ENCODE measurements at places on chromosomes 16 and 17. TPM values are rescaled to one million over a fixed set of nuclear protein-coding genes. Genes with fewer than 3 reads are reported as not detected.

HOXB5 gene
- total RNA-seq: 1.1 TPM

RAC3 gene
- 41.8 TPM for total RNA-seq

UNC45B gene
- total RNA-seq: 0.96 TPM

ST6GALNAC2 gene
- 21.0 TPM for total RNA-seq

CES4A gene
- 1.4 TPM for total RNA-seq

PRKCB gene
- total RNA-seq: 2.9 TPM

CDH3 gene
- 98.5 TPM for total RNA-seq

- DNase-seq: no peak
Observed at GRCh38 chr16:89070590-89070989, 23.1 kb upstream of the ACSF3 start.

GRCh38 chr16:56776562-56776961, 46.6 kb downstream of the NUP93 start:
- peak; percentile 49 for DNase-seq

DNA sequence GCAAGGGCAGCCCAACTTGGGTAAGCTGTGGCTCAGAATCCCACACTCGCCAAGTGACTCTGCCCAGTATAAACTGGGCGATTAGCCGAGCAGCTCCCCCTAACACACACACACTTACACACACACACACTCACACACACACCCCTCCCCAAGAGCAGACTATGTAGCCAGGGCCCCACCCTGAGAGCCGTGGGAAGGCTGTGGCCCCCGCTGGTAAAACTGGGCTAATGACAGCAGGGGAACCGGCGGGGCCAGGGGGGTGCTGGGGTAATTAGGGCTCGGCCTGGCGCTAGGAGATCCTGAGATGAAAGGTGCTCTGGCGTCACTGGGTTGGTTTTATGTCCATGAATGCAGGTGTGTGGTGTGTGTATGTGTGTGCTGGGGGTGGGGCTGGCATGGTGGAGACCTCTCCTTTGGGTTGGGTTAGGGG, 1.1 kb upstream of the THRA start:
- no peak for DNase-seq

DNA sequence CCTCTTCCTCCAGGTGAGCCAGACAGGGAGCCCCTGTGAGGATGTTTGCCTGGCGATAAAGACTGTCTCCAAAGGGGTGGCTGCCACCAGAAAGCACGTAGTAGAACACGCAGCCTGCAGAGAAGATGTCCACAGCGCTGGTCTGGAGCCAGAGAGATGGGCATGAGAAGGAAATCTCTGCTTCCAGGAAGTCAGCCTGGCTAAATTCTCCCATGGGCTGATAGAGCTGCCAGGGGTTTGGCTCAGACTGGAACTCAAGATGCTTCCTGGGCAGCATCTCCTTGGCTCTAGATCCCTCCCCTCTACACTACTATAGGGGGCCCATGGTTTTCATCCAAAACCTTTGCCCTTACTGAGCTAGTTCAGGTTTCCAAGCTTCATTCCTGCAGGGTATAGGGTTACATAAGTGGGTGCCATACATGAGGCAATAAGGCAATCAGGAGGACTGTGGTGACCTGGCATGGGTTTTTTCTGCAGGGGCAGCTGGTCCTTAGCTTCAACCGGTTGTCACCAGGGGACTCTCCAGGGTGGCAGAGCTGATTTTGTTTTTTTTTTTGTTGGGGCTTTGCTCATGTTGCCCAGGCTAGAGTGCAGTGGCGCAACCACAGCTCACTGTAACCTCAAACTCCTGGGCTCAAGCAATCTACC, 13.6 kb downstream of the PLK1 start:
- no peak for DNase-seq

- no peak for DNase-seq
Observed at GRCh38 chr16:86516623-86517003, 6.3 kb downstream of the FOXF1 start.

GRCh38 chr17:61543786-61544415, 47.1 kb downstream of the NACA2 start:
- DNase-seq: no peak

DNA sequence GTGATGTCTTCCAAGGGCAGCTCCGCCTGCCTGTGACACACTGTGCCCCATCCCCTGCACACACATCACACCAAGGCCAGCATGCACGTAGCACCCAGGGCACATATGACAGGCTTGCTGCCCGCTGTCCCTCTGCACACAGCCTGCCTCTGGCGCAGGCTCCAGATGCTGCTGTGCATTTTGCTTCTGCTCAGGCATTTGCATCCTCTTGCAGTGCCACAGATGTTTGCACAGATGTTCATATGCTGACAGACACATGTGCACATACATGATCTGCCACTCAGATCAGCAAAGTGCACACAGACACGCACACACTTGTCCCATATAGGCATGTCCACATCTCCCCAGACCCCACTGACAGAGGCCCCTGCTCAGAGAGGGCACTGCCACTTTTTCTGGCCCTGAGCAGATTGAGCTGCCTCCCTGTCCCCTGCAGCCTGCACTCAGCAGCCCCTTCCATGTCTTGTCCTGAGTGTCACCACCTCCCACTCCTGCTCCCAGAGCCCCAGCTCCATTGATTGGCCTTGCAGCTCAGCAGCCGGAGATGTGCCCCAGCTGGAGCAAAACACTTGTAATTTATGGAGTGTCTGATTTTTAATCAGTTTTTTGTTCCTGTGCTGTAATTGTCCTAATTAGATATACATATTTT, 115.1 kb upstream of the RPL38 start:
- DNase-seq: no peak

DNA sequence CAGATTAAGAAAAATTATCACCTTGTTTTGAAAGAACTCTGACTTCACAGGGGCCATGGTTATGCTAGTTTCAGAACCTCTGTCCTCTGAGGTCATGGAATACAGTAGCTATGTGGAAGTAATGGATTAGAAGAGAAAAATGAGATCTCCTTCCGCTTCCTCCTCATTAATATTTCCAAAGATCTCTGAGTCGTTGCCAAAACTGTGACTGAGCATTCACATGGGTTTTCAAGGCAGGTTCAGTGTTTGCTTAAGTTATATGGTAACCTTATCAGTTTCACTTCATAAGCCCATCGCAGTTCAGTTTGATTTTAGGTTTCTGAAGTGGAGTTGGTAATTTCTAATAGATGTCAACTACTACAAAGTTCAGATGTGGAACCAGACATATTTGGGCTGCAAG, 321.2 kb upstream of the SOX9 start:
- no peak for DNase-seq

DNA sequence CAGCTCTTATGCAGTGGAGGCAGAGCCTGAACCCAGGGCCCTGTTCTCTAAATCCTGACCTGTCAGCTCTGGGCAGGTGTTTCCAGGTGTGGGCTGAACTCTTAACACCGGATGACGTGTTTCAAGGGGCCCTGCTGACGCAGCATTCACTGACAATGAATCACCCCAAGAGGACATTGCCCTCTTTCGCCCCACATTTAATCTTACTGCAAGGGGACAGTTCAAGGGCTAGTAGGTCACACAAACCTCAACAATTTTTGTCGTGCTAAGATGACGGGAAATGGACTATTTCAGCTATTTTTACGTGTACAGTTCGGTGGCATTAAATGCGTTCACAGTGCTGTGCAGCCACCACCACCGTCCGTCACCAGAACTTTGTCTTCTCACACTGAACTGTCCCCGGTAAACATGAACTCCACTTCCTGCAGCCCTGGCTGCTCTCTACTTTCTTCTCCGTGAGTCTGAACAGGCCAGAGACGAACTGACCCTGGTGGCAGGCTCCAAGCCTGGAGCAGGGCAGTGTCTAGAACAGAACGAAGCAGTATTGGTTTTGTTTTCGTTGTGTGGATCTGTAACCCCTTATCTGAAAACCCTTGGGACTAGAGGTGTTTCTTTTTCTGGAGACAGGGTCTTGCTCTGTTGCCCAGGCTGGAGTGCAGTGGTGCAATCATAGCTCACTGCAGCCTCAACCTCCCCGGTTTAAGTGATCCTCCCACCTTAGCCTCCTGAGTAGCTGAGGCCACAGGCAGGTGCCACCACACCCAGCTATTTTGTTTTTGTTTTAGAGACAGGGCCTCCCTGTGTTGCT, 88.4 kb upstream of the CIBAR2 start:
- no peak for DNase-seq

- DNase-seq: no peak
Observed at GRCh38 chr16:27859020-27859419, 204.5 kb downstream of the GSG1L start.

- DNase-seq: no peak
Observed at GRCh38 chr17:31452101-31452500, 60.6 kb downstream of the RAB11FIP4 start.

- DNase-seq: no peak
Observed at GRCh38 chr17:5678171-5678570, 93.9 kb upstream of the NLRP1 start.

- DNase-seq: no peak
Observed at GRCh38 chr17:70405492-70406220, 236.3 kb downstream of the KCNJ2 start.

DNA sequence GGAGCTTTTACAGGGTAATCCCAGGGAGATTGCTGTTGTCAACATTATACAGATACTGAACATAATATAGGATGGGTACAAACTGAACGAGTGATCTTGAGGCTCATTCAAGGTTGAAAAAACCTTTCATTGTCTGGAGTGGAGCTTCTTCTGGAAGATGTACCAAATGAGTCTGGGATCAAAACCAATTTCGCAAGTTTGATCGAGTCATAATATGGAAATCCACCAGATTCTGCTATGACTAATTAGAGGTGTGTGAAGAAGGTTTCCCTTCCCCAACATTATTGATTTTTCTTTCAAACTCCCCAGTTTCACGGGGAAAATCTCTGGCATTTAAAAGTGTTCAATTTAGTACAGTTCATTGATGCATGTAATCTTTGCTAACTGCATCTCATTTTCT, 324.1 kb downstream of the ZFHX3 start:
- DNase-seq: no peak

- DNase-seq: no peak
Observed at GRCh38 chr16:61892531-61892930, 143.7 kb downstream of the CDH8 start.

- no peak for DNase-seq
Observed at GRCh38 chr16:72317446-72317845, 145.5 kb upstream of the PMFBP1 start.

DNA sequence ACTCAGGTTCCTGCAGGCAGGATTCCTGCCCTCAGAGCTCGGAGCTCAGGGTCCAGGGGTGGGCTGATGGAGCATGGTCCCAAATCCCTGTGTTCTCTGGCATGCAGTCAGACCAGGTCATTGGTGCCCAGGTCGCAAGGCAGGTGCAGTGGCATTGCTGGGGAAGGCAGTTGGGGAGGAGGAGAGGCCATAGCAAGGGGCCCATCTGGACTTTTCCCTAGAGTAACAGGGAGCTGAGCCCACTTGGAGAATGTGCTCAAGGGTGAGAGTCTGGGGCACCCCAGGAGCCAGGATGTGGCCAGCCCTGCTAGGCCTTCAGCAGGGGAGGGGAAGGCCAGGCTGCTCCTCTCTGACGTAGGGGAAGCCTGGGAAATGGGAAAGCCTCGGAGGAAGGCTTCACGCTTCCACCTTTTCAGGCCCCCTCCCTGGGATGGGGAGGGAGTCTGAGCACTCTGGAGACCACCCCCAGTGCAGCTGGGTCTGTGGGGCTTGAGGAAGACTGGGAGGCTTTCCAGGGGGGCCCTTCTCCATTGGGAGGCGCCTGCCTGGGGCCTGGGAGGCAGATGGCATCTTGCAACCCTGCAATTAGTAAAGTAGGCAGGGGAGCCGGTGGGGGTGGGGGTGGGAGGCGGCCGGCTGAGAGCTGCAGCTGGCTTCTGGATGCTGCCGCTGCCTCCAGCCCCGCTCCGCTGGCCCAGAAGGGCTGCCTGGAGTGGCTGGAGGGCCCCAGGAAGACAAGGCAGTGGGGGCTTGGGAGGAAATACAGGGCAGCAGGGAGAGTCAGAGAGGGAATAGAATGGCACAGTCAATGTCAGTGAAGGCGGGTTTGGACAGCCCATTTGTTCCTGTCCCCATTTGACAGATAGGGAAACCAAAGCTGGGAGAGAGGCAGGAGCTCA, 21.1 kb upstream of the DOK4 start:
- no peak for DNase-seq

DNA sequence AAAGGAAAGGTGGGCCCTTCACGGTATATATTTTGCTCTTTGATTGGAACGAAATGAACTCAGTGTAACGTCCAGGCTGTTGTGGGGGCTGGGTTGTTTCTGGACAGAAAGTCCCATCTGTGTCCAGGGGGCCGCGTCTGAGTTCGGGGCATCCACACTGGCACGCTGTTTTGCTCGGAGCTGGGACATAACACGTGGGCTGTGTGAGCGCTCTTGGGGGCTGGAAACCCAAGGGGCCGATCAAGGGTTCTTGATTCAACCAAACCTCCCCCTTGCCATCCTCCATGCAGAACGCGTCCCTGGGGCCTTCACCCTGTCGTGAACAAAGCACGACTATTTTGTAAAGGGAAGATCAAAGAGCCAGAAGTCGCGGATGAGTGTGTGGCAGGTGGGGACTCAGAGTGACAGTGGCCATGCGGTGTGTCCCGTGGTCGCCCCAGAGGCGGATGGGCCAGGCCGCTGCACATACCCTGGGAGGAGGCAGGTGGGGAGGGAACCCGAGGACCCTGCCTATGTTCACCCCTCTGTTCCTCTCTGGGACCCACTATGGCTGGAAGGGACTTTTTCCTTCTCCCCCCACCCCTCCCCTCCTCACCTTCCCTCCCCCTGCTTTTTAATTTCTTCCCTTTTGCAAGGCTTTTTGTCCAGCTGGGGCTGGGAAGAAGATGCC, 387.2 kb downstream of the SEC14L1 start:
- no peak for DNase-seq

GRCh38 chr17:65902831-65903522, 289.0 kb downstream of the CEP112 start:
- DNase-seq: no peak

- DNase-seq: no peak
Observed at GRCh38 chr17:52524096-52524637, 365.7 kb upstream of the CA10 start.

DNA sequence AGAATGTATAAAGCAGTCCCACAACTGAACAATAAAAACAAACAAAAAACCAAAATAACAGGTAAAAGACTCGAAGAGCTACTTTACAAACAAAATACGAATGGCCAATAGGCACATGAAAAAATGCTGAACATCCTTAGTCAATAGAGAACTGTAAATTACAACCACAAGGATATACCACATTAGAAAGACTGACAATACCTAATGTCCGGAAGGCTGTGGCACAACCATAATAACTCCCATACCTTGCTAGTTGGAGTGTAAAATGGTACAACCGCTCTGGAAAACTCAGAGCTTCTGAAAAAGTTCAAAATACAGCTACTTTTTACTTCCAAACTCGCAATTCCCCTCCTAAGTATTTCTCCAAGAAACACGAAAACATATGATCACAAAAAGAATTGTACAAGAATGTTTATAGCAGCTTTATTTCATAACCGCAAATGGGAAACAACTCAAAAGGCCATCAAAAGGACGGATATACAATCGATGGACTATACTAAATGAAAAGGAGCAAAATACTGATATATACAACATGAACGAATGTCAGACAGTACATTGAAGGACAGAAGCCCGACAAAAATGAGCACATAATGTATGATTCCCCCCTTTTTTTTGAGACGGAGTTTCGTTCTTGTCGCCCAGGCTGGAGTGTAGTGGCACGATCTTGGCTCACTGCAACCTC, 2.3 kb downstream of the TP53 start:
- DNase-seq: no peak

- no peak for DNase-seq
Observed at GRCh38 chr17:15409721-15410250, 57.6 kb downstream of the CDRT4 start.

All from prostate gland (tissue), 2 donors.